ENCODE measurements at places on chromosomes 3 and 15.

GRCh38 chr3:124281453-124282316, 289.8 kb upstream of the ROPN1 start:
- DNase-seq, result no peak

DNA sequence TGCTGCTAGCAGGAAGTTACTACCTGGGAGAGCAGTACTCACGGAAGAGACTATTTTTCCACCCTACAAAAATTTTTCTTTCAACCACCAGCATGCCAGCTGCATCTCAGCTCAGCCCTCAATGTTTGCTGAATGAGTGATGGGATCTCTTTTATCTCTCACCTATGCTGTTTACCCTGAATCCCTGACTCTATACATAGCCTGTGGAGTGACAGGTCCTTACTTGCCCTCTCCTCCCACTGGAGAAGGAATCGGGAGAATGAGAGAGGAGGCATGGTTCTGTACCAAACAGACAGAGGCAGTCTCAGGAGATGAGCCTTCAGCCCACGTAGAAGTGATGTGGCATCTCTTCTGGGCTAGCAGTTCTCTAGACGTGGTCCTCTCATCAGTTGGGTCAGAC, 6.7 kb upstream of the DGKG start:
- no peak for DNase-seq

- no peak for DNase-seq
Measured at GRCh38 chr3:78174821-78175220, 1134.9 kb downstream of the ROBO2 start.

GRCh38 chr3:43294975-43295374, 8.6 kb downstream of the SNRK start:
- no peak for DNase-seq

- no peak for DNase-seq
Measured at GRCh38 chr15:61634837-61635236, 405.7 kb upstream of the RORA start.

GRCh38 chr3:198018416-198018815, 58.4 kb downstream of the LMLN start:
- DNase-seq, result no peak

DNA sequence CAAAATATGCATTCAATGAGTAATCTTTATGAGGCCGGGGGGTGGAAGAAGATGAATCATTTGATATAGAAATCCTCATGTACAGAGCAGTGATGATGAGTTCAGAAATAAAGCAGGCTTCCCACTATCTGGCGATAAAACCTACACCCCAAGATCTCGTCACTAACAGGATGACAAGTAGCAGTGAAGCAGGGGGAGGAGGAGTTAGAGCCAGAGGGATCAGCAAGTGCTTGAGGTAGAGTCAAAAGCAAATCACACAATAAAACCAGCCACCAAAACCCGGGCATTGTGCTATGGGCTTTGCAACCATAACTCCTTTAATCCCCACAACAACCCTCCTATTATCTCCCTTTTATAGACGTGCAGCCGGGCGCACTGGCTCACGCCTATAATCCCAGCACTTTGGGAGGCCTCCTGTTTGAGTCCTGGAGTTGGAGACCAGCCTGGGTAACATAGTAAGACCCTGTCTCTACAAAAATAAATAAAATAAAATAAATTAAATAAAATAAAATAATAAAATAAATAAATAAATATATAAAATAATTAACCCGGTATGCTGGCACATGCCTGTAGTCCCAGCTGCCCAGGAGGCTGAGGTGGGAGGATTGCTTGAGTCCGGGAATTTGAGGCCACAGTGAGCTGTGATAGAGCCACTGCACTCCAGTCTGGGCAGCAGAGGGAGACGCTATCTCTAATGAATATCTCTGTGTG, 53.0 kb downstream of the STARD5 start:
- no peak for DNase-seq

- no peak for DNase-seq
Measured at GRCh38 chr15:44719293-44719999, 8.1 kb downstream of the B2M start.

GRCh38 chr3:88150806-88151205, 1.0 kb downstream of the C3orf38 start:
- DNase-seq, result peak; percentile 14

DNA sequence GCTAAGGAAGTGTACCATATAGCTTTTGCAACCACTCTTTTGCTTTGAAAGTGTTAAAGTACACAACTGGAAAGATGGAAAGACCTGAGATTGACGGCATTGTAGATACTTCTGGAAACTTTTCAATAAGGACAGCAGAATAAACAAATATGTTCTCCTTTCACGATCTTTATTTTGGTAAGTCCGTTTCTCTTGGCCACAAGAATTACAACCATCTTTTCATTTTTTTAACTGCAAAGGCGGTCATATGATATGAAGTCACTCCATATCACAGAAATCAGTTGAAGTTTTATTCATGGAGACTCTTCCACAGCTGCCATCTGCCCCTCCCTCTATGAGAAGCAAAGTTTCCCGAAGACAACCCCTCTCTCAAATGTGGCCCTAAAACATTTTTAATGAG, 303.4 kb upstream of the ICE2 start:
- no peak for DNase-seq

GRCh38 chr3:97882975-97883598, 61.3 kb downstream of the CRYBG3 start:
- no peak for DNase-seq

GRCh38 chr3:191300422-191300821, 28.8 kb upstream of the CCDC50 start:
- no peak for DNase-seq

- no peak for DNase-seq
Measured at GRCh38 chr3:133514418-133514817, 59.1 kb upstream of the CDV3 start.

DNA sequence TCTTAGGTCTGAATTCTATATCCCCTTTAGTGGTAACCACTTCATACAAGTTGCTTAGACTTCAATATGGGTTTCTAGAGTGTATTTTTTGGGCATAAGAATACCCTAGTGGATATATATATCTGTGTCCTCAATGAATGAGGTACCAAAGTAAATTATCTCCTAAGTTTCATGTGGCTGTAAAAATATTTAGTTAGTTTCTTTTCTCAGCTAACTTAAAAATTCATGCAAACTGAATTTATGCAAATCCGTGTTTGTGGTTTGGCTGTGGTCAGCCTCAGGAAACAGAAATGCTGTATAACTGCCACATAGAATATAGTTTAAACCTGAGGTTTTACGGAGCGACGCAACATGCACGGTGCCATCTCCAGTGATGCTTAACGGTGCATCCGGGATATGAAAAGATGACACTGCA, 80.3 kb downstream of the PEX5L start:
- peak; percentile 40 for DNase-seq

DNA sequence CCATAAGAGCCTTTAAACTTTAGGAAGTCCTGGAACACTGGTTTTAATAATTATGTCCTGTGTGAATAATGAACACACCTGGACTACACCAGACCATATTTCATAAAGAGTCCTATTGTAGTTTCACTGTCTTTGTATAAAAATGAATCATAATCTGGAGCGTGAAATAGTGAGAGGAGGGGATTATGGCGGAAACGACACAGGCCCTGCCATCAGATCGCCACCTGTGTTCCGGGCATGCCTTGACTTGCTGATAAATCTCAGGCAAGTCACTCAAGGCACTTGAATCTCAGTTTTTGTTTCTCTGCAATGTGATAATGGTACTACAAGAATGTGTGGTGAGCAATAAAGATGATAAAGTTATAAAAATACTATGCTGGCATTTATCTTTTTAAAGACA, 995.5 kb downstream of the MCTP2 start:
- DNase-seq, result no peak

All from HL-60 (cell line).